SK-MEL-5 (cell line): ENCODE measurements at places on chromosomes 11 and 22. TPM values are rescaled to one million over a fixed set of nuclear protein-coding genes. Genes with fewer than 3 reads are reported as not detected.

DNA sequence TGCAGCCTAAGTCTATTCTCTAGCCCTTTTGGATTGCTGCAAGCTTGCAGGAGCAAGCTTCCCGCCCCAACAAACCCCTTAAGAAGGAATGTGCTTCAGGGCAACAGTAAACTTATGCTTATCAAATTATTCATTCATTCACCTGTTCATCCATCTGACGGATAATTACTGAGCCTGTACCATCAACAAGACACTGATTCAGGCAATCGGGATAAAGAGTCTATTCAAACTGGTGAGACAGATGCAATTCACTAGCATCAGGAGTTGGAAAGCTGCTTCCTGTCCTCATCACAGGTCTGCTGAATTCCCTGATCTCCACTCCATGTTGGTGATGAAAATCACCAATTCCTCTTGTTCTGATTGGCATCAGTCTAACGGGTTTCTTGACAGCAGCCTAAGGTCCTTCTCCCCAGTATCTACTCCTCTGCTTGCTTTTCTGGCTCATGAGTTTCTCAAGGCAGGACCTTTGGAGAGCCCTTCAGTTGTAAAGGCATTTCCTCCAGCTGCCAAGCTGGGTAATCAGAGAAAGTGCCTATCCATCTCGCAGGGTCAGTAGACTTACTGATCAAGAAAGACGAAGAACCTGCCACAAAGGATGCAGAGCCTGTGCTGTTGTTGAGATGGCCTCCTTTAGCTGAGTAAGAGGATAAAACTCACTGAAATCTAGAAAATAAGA is 429.0 kb upstream of the SYN3 start:
- peak; percentile 89 for DNase-seq

DNA sequence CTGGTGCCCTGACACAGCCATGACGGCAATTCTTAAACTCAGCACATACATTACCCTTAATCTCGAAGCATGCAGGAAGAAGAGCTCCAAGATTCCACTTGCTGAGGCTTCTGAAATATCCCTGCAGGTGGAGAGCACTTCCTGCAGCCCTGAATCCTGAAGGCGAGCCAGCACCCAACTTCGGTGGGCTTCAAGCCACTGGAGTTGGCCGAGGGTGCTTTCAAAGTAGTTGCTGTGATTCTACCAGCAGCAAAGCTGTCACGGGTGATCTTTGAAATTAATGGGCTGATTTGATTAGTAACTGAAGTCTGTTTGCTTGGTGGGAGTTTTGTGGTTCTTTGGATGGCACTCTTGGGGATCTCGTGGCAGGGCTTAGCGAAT is 9.0 kb upstream of the FTH1 start:
- no peak for DNase-seq

DNA sequence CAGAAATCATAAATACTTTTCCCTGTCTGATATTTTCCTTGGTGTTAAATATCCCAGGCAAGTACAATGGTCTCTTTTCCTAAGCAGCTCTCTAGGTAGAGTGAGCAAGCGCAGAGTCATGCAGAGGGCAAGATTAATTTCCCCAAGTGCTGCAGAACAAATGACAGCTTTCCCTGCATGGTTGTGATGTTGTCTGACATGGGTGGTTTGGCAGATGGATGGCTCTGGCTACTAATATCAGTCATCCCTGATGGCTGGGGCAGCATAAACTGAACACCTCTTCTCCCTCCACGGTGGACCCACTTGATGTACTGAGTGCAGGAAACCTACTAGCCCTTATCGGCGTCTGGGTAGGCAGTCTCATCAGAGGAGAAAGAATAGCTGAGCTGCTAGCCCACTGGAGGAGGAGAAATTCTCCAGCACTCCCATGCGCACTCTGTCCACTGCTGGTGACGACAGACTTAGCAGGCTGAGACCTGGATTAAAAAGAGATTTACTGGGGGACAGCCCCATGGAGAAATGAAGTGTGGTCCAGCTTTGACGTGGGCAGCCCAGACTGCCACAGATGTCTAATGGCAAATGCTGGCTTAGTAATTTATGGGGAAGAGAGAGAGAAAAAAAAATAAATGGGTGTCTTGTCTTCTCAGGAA is 202.9 kb downstream of the DBX1 start:
- no peak for DNase-seq

DNA sequence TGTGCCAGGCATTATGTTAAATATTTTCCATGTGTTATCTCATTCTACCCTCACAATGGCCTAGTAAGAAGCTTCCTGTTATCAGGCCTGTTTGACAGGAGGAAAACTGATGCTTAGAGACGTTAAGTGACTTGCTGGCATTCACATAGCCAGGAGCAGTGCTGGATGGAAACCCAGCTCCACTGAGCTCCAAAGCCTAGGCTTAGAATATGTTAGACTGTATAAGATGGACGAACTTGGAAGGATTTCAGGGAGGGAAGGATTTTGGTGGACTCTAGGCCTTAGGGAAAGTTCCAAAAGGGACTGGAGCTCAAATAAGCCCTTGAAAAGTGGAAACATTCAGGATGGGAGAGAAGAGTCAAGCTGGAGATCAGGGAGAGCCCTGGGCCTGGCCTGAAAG is 2.1 kb downstream of the CD44 start:
- no peak for DNase-seq

The KRTAP5-9 gene
- total RNA-seq: not detected in 2 replicates

The GRAMD1B gene
- 709 and 721 TPM in 2 replicates for total RNA-seq

The TNKS1BP1 gene
- total RNA-seq: 8.1 and 9.0 TPM in 2 replicates

The SERHL2 gene
- total RNA-seq: 0.66 and 1.6 TPM in 2 replicates

The KRTAP5-8 gene
- 0.26 TPM in 1 of 2 replicates, not detected in the other for total RNA-seq

GRCh38 chr22:32203181-32204039 is 1.5 kb downstream of the RFPL2 start:
- no peak for DNase-seq

- no peak for DNase-seq
These were observed at the start of gene OR9G4 for GRCh38 chr11:56748597-56748996. Gene OR9G4, minus strand, starts transcription at chr11:56748697. Its CDS starts 4,931 bp downstream, at chr11:56743766.

The FOLR1 gene
- not detected in 2 replicates for total RNA-seq

GRCh38 chr22:46913351-46913750 is 150.9 kb downstream of the TBC1D22A start:
- no peak for DNase-seq

- DNase-seq: no peak
These were observed 45.5 kb downstream of the APIP start for GRCh38 chr11:34870548-34871196.

DNA sequence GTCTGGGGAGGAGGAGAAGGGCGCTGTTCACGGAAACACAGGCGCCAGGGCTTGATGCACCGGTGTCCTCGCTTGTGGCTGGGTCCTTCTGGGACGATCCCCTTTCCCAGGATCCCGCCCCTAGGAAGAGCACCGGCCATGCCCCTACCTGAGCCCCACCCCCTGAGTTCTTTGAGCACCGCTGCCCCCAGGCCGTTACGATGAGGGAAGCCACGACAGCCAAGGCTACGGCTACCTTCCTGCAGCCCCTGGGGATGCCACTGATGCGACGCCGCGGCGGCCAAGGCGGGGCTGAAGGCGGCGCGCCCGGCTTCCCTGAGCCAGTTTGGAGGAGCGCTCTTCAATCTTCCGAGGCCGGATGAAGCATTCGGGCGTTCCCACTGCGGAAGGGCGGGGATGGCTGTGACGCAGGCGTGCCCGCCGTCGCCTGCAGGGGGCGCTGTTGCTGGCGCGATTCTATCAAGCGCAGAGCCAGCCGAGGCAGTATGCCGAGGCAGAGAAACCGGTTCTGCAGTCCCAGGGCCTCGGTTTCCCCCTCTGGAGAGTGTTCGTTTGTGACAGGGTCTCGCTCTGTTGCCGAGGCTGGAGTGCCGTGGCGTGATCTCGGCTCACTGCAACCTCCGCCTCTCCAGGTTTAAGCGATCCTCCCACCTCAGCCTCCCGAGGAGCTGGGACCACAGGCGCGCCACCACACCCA is 9.7 kb upstream of the NEFH start:
- peak; percentile 79 for DNase-seq

DNA sequence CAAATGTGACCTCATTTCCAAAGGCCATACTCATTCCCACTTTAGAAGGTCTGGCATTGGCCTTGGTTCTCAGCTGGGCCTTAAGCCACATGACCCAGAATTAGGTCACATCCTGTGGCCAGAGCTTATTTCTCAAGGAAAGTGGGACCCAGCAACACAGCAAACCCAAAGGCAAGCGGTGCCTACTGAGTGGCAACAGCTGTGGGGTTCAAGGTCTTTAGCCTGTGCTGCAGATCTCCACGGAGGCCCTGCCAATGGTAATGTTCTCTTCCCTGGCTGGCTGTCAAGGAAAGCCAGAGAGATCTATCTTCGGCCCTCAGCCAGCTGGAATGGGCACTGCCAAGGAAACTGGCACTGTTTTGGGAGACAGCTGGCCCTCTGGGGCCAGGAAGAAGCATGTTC is 41.5 kb upstream of the TP53I11 start:
- DNase-seq: no peak

GRCh38 chr11:117442049-117442868 is 114.6 kb downstream of the CEP164 start:
- no peak for DNase-seq

- DNase-seq: no peak
These were observed 1.6 kb downstream of the KMT5B start for GRCh38 chr11:68211546-68211945.

The CEP57 gene
- 36.0 and 36.9 TPM in 2 replicates for total RNA-seq
